ENCODE measurements at places on chromosomes 12 and 14.

GRCh38 chr12:29732593-29732992 lies 51.1 kb downstream of the TMTC1 start:
- no peak for DNase-seq

GRCh38 chr14:99183311-99183710 lies 88.7 kb downstream of the BCL11B start:
- DNase-seq, result no peak

DNA sequence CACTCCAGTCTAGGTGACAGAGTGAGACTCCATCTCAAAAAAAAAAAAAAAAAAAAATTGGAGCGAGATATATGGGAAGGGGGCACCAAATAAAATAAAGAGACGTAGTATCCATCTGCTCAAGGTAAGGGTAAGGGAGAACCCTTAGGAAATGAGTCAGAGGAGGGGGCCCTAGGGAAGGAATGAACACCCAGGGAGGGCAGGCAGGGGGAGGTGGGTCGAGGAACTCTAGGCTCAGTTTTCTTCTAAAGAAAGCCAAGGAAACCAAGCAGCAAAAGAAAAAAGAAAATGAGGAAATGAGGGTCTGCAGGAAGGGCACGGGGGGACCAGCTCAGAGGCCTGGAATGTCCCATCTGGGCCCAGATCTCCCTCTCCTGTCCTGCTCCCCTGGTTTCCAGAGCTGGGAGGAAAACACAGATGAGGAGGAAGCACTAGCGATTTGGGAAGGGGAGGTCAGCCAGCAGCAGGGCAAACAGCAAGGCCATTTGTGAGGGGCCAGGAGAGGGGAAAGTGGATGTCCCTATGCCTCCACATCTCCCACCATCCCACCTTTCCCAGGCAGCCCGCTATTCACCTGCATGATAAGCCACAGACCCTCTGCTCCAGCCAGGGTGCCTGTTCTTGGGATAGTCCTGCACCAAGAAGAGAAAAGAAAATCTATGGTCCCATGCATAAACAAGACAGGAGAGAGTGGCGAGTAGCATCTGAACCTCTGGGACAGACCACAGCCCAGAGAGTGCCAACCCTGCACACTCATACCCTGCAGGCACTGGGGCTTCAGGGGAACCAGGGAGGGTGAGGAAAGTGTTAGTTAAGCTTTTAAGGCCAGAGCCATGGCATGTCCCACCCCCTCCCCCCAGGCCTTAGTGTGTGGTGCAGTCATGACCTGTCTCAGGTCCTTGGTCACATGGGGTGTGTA lies 11.9 kb downstream of the SPRYD3 start:
- no peak for DNase-seq

- DNase-seq, result no peak
These were observed 9.0 kb upstream of the LRFN5 start for GRCh38 chr14:41597647-41598046.

DNA sequence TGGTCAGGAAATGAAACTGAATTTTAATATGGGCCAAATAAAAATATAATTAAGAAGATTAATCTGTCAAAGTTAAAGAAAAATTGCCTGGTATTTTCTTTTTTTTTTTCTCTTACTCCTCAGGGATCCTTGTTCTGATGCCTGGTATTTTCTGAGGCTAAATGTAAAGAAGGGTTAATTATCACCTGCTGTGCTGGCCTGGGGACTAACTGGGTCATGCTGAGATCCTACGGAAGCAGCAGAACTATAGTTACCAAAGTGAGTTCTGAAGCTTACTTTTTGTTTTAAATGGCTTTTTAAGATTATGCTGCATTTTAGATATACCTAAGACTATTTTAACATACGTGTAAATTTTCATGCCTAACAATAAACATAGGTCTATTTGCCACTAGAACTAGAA lies 23.3 kb downstream of the ZC2HC1C start:
- DNase-seq, result no peak

- DNase-seq, result peak; percentile 93
These were observed 3.8 kb upstream of the PSMC6 start for GRCh38 chr14:52703225-52703624.

- no peak for DNase-seq
These were observed 137.3 kb downstream of the ETV6 start for GRCh38 chr12:11786638-11787365.

DNA sequence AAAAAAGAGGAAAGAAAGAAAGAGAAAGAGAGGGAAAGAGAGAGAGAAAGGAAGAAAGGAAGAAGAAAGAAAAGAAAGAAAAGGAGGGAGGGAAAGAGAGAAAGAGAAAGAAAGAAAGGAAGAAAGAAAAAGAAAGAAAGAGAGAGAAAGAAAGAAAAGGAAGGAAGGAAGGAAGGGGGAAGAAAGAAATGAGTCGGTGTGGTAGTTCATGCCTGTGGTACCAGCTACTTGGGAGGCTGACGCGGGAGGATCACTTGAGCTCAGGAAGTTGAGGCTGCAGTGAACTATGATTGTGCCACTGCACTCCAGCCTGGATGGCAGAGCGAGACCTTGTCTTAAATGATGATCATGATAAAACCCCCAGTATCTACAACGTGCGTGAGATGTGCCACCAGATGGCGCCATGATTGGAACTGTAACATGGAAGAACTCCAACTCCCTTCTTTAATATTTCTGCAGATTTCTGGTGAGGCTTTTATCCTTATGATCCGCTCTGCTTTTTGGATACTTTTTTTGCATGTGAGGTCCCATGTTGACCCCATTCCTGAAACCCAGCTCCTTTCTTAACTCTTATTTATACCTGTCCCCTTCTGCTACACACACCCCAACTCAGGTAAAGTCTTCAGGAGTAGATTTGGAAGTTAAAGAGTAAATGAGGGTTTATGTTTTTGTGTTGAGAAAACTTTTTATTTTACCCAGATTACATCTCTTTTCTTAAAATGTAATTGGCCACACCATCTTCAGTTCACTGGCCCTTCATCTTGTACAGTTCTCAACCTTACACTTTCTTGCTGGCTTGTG lies 25.6 kb downstream of the RNASE10 start:
- peak; percentile 54 for DNase-seq

- DNase-seq, result no peak
These were observed 91.9 kb downstream of the CRACR2A start for GRCh38 chr12:3661028-3661427.

DNA sequence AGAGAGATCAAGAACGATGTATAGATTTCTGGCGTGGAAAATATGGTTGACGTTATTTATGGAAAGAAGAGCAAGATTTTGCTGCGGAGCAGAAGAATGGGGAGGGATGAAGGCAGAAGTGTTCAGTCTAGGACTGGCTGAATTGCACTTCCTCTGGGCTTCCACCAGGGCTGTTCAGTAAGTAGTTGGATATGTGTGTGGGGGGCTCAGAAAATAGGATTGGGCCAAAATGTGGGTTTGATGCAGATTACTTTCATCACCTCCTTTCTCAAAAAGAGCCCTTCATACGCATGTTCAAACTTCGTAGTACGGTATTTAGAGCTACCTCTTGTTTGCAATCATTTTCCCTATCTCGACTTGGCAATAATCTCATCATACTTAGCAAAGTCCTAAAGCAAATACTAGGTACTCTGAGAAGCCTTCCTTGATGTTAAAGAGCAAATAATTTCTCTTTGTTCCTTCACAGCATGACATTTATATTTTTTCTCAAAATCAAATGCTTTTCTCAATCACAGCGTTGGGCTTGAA lies 349.4 kb downstream of the NELL2 start:
- no peak for DNase-seq

DNA sequence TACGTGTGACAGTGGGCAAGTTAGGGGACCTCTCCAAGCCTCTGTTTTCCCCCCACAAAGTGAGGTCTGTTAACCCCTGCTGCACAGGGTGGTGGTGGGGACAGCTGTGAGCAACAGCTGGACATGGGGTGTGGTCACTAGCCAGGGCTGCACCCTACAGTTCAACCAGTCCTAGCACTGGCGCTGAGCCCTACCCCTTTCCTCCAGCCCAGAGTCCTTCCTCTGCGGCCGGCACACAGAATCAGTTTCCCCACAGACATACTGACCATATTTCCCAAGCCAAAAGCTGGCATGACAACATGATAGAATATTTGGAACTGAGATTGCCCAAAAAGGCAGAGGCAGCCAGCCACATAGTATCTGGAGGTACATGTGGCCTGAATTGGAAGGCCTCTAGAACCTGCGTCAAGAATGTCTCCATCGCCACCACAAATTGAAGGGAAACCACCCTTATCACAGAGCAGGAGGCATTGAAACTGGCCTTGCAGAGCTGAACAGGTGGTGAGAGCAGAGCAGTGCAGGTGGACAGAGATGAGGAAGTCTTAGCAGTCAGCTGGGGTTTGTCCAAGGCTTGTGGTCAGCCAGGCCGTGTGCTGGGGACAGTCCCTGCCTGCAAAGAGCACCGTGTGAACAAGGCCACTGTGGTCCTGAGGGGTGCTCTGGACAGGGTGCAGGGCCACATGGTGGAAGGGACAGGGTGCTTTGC lies 21.2 kb downstream of the DEGS2 start:
- DNase-seq, result no peak

DNA sequence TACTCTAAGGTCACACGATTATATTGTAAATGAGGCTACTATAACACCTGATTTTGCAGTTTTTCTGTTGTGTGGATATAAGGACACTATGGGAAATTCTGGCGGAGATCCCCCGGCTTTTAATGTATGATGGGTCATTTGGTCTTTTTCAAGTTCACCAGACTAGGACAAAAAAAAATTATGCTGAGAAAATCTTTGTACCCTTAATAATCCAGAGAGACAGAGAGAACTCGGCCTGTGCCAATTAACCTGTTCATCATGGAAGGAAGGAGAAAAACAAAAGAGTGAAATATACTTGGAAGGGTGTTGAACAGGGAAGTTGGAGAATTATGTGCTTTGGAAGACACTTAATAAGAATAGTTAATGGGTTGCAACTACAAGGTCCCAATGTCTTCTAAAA lies 62.2 kb upstream of the KICS2 start:
- DNase-seq, result no peak

DNA sequence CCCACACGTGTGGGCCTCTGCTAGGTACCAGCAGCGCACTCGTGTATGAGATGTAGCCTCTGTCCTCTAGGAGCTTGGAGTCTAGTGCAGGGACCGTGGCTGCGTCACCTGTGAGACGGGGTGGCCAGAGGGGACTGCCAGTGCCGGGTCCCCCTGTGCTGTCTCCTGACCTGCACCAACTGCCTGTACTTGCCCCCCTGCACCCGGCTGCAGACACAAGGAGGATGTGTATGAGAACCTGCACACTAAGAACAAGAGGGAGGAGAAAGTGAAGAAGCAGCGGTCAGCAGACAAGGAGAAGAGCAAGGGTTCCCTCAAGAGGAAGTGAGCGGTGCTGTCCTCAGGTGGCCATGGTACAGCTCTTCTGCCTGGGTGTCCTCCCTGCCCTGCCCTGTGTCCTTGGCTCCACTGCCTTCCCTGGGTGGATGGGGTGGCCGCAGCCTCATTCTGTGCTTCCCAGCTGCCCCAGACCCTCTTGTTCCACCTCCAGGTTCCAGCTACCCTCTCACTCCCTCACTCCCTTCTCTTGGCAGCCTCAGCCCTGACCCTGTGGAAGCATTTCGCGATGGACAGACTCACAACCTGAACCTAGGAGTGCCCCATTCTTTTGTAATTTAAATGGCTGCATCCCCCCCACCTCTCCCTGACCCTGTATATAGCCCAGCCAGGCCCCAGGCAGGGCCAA lies 9.6 kb downstream of the PTPN6 start:
- peak; percentile 17 for DNase-seq

DNA sequence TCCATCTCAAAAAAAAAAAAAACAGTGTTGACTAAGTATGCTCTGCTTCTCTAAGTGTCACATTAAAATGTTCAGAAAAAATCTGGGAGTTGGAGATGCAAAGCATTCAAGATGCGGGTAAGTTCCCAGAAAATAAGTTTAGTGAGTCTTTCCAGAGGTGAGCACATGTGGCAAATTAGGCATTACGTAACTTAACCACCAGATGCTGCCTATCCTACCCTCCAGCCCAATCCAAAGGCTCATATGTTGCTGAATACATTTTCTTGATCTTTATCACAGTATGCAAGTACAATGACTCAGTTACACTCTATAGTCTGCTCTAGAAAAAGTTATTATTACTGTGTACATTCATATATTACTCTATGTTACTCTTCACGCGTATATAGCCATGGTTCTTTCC lies 3.6 kb downstream of the SLC2A14 start:
- peak; percentile 43 for DNase-seq

DNA sequence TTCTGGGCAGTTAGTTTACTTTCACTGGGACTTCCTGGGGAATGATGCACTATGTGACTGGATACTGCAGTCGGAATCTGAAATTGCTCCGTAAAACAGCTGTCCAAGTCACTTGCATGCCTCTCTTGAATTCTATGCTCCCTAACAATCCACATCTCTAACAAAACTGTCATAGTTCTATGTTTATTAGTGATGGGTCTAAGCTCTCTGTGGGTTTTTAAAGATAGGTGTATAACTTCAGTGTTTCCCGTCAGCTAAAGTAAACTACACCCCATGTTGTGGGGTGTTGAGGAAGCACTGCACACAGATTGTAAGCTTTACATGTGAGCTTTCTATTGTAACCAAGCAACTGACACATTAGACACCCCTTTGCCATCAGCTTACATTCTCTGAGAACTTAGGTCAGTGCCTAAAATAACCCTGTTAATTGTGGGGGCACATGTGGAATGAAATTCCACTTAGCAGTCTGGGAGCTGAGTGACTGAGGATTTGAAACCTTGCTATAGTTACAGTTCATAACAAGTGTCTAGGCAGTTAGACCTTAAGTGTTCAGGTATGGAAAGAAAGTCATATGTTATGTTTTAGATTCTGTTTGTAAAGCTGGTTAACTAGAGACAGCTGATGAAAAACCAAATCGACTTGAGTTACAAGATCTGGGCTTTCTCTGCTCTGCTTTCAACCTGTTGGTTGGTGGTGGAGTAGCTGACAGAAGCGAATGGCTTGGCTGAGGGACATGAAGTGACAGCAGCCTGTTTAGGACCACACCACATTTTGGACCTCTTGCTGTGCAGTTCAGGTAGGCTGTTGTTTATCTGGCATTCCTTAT lies 165.7 kb downstream of the AKAP6 start:
- peak; percentile 66 for DNase-seq

DNA sequence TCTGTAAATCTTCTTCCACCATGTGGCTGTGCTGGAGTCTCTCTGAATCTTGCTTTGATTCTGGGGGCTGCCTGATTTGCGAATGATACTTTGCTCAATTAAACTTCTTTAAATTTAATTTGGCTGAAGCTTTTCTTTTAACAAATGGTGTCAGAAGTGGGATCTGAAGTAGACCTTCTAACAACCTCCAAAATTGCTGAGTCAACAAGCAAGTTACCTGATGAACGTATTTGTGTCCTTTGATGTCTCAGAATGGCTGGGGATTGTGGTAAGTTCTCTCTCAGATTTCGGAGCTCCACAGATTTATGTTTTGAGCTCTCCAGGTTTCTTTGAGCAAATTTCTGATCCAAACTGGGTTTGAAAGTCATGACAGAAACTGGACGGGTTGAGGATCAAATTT lies 1.9 kb upstream of the OR4E1 start:
- no peak for DNase-seq

Data from AG08395 (cell line).